AG09319 (cell line): ENCODE measurements at places on chromosomes 6 and 20.

- DNase-seq: no peak
Observed at GRCh38 chr6:3221578-3221977, 5.9 kb downstream of the TUBB2B start.

- no peak for DNase-seq
Observed at GRCh38 chr20:46582648-46583047, 32.2 kb upstream of the OCSTAMP start.

DNA sequence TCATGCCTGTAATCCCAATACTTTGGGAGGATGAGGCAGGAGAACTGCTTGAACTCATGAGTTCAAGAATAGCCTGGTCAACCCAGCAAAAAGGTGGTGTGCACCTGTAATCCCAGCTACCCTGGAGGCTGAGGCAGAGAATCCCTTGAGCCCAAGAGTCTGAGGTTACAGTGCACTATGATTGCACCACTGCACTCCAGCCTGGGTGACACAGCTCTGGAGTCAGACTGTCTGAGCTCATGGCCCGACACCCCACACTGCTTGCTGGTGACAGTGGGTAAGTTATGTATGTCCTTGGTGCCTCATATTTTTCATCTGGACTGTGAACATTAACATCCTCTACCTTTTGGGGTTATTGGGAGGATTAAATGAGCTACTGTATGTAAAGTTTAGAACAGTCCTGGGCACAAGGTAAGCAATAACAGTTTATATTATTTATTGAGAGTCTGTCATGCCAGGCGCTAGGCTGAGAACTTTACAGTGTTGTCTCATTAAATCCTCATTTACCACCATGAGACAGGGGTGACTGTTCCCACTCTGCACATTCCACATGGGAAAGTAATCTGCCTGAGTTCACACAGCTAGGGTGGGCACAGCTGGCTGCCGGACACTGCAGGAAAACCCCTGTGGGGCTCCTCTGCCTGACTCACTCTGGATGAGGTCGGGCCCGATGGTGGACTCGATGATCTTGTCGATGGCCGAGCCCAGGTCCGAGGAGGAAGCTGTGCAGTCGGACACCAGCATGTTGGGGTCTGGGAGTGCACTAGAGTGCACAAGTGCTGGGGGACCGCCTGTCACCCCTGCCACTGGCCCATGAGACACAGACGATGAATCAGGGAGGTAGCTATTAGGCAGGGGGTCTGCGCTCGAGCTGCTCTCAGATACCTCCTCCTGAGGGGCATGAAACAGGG is 2.9 kb downstream of the ZNF335 start:
- no peak for DNase-seq

GRCh38 chr6:51350308-51350904 is 531.7 kb downstream of the TFAP2B start:
- DNase-seq: no peak

DNA sequence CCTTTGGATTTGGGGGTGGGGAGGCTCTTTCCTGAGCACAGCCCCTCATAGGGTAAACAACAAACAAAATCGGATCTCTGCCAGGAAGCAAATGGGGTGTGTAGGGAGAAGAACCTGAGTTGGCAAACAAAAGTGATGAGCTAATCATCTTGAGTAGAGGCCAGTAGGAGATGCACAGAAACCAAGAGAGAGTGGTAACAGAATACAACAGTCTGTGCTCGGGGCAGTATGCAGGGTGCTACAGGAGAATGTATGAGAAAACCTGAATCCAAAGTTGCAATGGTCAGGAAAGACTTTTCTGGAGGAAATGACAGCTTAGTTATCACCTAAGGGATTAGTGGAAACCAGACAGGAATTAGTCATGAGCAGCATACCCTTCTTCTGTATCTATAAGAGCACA is 177.8 kb downstream of the CDKAL1 start:
- no peak for DNase-seq

- no peak for DNase-seq
Observed at GRCh38 chr6:33072508-33073100, 845 bp downstream of the HLA-DPA1 start.

DNA sequence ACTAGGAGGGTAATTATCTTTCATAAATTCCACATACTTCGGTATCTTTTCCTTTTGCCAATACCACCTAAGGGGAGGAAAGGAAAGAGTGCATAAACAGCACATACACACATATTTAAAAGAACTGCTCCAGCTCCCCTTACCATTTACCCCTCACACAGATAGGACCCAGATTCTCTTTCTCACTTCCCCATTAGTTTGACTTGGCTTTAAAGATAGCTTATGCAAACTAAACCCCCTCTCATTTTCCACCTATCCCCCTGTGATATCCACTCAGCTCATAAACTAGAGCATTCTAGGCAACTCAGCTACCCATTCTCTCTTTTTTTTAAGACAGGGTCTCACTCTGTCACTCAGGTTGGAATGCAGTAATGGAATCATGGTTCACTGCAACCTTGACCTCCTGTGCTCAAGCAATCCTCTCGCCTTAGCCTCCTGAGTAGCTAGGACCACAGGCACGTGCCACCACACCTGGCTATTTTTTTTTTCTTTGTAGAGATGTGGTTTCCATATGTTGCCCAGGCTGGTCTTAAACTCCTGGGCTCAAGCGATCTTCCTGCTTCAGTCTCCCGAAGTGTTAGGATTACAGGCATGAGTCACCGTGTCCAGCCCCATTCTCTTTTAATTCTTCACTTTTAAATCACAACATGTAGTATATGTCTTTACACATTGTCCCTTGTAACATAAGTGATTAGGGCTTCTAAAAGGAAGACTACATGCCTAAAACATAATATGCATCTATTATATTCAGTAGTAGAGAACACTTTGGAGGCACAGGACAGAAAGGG is 4.0 kb downstream of the FUCA2 start:
- DNase-seq: no peak

GRCh38 chr6:24574809-24575208 is 71.2 kb downstream of the KIAA0319 start:
- DNase-seq: no peak

GRCh38 chr6:139829576-139829975 is 455.1 kb upstream of the CITED2 start:
- no peak for DNase-seq

DNA sequence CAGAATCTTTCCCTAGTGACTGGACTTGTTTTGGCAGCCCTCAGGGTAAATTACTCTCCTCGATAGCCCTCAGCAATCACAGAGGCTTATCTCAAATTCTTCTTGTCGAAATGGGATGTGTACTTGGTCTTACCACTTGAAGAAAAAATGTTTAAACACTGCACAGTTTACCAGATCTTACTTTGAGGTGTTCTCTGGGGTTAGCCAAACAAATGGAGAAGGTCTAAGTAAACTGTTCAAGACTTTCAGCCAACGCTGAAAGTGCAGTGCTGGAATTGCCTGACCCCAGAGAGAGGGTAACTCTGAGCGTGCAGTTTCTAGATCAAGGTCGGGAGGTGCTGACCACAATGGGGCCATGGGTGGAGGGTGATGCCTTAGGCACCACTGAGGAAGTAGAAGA is 39.2 kb downstream of the MYLIP start:
- DNase-seq: no peak

DNA sequence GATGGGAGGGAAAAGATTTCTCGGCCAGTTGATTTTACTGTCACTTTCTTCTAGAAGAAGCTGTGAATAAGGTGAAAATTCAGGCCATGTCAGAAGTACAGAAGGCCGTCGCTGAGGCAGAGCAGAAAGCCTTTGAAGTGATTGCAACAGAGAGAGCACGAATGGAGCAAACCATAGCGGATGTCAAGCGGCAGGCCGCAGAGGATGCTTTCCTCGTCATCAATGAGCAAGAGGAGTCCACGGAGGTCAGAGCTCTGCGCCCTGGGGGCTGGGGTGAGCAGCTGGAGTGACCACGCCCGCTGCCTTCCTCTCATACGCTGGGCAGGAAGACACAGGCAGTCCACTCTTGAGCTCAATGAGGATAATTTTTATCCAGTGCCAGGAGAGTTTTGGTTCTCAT is 21.8 kb upstream of the C20orf144 start:
- no peak for DNase-seq

DNA sequence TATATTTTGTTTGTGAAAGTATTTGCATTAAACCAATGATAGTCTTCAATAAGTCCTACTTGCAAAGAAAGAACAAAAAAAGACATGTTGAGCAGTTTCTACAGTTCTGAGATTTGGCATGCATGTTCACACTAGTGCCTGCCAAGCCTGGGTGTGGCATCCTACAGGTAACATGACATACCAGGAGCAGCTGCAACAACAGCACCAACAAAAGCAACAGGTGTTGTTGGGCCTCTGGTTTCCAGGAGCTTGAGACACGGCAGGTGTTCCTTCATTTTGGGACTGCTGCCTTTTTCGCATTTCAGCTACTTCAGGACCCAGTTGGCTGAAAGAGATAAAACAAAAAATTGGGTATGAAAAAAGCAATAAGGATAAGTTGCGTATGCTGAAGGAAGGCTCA is 41.2 kb upstream of the MTRF1L start:
- no peak for DNase-seq

GRCh38 chr6:156423829-156424228 is 353.3 kb upstream of the ARID1B start:
- no peak for DNase-seq

DNA sequence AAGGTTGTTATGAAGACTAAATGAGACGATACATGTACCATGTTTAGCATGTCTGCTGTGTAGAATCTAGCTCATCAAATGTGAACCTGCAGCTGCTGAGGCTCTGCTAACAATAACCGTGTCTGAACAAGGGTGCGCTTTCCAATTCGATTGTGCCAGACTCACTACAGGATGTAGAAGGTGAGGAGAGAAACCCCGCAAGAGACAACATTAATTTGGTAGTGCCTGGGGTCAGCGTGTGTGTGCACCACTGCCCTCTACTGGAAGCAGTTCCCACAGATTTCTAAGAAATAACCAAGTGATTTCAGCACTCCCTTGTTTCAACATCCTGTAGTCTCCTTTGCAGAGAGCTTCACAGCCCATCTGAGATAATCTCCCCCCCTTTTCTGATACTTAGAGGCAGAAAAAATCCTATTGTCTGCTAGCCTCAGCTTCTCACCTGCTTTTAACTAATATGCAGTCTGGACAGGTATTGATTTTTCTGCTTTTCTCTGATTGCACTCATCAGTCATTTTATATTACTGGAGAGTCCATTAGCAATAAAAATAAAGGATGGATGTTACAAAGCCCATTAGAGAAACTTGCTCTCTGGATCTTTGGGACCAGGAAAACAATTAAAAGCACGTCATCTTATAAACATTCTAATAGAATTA is 96.7 kb upstream of the BACH2 start:
- peak; percentile 20 for DNase-seq

- DNase-seq: no peak
Observed at GRCh38 chr6:1296542-1296941, 15.4 kb upstream of the FOXQ1 start.

DNA sequence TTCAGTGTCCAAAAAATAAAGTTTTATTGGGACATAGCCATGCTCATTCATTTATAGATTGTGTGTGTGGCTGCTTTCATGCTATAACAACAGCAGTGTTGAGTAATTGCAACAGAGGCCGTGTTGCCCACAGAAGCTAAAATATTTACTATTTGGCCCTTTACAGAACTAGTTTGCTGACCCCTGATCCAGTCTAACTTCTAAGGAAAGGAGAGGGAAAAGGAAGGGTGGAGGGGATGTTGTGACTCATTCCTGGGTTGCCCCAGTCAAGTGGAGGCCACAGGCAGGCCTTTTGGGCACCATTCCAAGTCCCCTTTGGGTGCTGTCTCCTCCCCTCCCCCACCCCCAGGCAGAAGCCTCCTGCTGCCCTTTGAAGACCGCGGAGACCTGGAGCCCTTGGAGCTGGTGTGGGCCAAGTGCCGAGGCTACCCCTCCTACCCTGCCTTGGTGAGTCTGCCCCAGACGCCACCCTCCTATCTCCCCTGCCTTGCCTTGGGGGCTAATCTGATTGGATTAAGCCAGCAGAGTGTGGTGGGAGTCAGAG is 28.4 kb downstream of the BRPF3 start:
- no peak for DNase-seq

- DNase-seq: no peak
Observed at GRCh38 chr6:63426844-63427243, 107.1 kb upstream of the LGSN start.

GRCh38 chr20:37417617-37418467 is 71.9 kb downstream of the SRC start:
- DNase-seq: no peak

- DNase-seq: no peak
Observed at GRCh38 chr6:149642829-149643580, 5.5 kb downstream of the KATNA1 start.

- no peak for DNase-seq
Observed at GRCh38 chr6:131125431-131125830, 9.8 kb upstream of the AKAP7 start.

DNA sequence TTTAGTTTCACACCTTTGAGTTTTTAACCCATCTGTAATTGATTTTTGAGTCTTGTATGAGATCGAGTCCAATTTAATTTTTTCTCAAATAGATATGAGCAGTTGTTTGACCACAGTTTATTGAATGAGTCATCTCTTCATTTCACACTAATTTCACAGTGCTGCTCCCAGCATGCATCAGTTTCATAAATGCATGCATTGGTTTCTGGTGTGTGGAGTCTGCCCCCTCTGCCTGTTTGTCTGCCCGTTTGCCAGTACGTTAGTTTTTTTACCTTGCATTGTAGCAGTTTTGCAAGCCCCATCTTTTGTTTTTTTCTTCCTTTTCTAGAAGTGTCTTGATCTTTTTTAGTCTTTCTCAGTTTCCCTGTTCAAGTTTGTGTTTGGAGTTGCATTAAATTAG is 11.9 kb downstream of the SLX4IP start:
- DNase-seq: peak; percentile 57

GRCh38 chr6:83879746-83880145 is 20.3 kb downstream of the CYB5R4 start:
- DNase-seq: no peak

GRCh38 chr20:53202777-53203176 is 230.6 kb downstream of the TSHZ2 start:
- DNase-seq: no peak

DNA sequence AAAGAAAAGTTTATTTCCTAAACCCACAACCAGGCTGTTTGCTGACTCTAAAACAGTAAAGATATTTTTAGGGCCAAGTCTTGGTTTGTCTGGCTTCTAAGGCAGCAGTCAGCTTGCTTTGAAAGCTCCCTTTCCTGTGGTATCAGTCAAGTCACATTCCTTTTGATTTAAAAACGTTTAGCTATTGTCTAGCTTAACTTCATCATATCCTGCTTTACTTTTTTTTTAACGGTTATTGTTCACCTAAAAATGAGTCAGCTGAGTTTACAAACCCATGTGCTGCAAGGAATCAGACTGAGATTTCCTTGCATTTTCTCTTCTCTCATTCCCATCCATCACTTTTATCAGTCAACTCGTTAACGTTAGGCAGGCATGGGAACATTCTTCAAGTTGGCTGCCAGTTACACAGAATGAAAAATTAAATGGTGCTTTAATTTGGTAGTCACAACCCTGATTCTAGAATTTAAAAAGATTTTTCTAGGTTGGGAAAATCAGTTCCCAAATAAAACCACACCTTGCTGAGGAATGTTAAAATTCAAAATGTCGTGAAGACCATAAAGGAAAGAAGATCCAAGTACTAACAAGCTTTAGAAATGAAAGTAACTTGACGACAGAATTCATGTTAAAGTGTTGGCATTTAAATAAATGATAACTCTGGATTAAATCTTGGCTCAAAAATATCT is 45.9 kb downstream of the ELOVL5 start:
- no peak for DNase-seq

- no peak for DNase-seq
Observed at GRCh38 chr6:32581315-32582095, 8.1 kb downstream of the HLA-DRB1 start.

GRCh38 chr6:33642897-33643296 is 21.8 kb downstream of the ITPR3 start:
- no peak for DNase-seq
